ENCODE measurements at places on chromosomes 1 and 21.
A peak's percentile ranks its signal among the peaks of the same experiment; 100 is the strongest.

DNA sequence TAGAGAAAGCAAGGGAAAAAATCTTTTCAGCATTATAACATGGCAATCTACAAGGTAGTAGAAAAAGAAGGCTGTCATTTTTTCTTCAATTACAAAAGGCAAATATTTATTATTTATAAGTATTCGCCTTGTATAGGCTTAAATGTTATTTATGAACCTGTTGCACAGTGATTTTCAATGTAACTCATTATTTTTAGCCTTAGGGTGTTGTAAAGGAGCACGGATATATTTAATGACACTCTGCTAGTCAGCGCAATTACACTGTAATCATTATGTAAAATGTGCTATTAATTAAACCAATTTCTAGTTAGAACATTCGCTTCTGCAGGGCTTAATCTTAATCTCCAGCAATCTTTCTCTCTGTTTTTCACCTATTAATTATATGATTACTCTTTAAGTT is 145.0 kb downstream of the ATG4C start:
- DNase-seq, result no peak

- no peak for DNase-seq
These were observed 45.9 kb downstream of the OLIG1 start for GRCh38 chr21:33115631-33116510.

- peak; percentile 78 for DNase-seq
These were observed 63.5 kb upstream of the SSX2IP start for GRCh38 chr1:84753516-84754385.

DNA sequence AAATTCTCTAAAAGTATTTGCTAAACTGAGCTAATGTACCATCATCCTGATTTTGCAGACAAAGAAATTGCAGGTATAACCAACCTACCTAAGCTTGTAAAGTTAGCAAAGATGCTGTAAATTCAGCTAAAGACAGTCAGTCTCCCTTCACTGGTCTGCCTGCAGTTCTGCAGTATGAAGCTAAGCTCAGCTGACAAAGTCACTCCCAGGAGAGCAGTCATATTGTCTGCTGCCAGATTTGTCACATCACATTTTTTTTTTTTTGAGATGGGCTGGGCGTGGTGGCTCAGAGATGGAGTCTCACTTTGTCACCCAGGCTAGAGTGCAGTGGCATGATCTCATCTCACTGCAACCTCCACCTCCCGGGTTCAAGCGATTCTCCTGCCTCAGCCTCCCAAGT is 8.9 kb upstream of the CMPK1 start:
- DNase-seq, result no peak

- DNase-seq, result no peak
These were observed 11.7 kb upstream of the HES5 start for GRCh38 chr1:2541619-2542245.

DNA sequence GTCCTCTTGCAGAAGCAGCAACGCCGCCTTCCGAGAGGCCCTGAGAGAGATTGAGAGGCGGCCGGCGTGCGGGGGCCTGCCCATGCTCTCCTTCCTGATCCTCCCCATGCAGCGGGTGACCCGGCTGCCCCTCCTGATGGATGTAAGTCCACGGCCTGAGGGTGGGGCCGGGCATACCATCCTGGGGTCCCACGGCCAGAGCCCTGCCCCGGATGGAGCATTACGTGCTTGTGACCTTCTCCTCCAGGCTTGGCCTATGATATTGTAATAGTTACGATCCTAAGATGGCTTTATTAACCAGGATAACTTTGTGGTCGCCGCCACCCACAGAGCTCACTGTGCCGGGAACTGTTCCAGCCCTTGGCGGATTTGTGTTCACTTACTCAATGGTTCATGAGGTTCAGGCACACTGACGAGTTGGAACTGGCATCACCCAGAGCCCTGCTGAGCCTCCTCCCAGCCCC is 18.9 kb downstream of the ARHGEF16 start:
- DNase-seq, result no peak

GRCh38 chr1:86994061-86994460 is 79.6 kb downstream of the HS2ST1 start:
- DNase-seq, result no peak

GRCh38 chr1:226764533-226764932 is 25.5 kb upstream of the ITPKB start:
- DNase-seq, result no peak

- DNase-seq, result no peak
These were observed 657.6 kb downstream of the LMO4 start for GRCh38 chr1:87986130-87986866.

DNA sequence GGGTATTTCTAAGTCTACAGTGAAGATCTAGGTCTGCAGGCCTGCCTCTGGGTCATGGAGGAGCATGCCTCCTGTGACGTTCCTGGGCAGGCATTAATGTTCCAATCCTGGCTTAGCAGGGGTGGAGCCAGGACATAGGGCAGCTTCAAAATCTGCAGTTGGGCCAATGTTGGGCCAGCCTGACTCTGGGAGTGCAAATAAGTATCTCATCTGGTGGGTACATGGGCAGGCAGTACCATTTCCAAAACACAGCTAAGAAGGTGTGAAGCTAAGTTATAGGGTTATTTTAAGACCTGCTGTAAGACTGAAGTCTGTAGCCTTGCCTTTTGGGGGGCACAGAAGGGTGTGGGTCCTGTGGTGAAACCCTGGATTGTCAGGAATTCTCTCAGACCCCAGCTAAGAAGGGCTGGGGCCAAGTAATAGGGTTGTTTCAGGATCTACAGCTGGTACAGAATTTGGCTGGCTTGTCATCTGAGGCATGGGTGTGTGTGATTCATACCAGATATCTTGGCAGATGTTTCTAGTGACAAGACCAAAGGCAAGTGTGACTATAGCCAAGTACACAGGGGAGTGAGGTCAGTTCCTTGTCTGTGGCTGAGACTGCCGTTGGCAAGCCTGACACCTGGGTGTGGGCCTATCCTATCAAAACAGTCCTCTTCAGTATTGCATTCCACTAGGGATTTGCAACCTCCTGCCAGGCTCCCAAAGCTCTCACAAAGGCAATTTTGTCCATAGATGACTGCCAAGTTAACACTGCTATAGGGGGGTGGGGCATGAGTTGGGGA is 468.7 kb upstream of the B3GALT2 start:
- DNase-seq, result no peak

DNA sequence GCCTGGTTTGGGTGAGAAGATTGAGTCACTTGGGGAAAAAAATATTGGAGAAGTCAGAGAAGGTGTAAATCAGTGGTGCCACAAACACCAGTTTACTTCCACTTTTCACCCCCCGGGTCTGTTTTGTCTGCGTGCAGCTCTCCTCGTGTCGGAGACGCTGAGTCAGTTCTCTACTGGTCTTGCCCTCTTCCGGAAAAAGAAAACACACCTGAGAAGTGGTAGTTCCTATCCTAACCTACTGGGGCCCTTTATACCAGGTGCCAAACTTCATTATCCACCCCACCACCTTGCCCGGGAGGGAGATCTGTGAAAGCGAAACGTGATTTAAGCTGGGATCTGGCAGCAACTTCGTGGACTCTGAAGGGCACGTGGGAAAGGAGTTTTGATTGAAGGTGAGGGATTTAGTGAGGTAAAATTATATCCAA is 855 bp upstream of the IVNS1ABP start:
- DNase-seq, result peak; percentile 69

DNA sequence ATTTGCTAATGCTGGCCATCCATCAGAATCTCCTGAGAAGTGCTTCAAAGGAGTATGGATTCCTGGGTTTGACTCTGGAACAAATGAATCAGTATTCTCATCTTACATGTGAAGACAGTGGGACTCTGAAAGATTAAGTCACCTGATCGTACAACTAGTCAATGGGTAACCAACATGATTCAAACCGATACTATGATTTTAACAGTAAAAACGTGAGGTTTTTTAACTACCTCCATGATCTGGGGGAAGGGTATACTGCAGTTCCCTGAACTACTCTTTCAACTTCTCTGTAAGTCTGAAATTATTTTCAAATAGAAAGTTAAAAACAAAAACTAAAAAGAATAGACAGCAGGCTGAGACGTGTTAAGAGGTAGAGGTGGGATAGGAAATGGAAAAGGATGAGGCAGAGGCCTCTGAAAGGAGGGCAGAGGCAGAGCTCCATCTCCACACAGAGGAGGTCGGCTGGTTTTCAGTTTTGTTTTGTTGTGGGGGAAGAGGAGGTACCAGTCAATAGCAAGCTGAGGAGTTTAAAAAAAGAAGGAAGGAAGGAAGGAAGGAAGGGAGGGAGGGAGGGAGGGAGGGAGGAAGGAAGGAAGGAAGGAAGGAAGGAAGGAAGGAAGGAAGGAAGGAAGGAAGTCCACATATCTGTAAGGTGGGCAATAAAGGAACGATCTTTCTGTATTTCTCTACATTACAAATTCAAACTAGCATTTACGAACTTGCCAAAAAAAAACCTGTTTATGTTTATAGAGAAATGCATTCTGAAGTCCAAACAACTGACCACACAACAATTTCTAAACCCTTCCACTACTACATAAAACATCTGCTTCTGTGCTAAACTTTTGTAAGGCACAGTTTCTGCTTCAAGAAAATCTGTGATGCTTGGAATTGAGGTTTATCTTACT is 213.1 kb downstream of the RERE start:
- DNase-seq, result no peak

GRCh38 chr1:234559902-234560676 is 49.9 kb downstream of the IRF2BP2 start:
- DNase-seq, result no peak

- DNase-seq, result no peak
These were observed 2.0 kb downstream of the ATF3 start for GRCh38 chr1:212610575-212610967.

- no peak for DNase-seq
These were observed 161.7 kb downstream of the ROR1 start for GRCh38 chr1:63935553-63935952.

DNA sequence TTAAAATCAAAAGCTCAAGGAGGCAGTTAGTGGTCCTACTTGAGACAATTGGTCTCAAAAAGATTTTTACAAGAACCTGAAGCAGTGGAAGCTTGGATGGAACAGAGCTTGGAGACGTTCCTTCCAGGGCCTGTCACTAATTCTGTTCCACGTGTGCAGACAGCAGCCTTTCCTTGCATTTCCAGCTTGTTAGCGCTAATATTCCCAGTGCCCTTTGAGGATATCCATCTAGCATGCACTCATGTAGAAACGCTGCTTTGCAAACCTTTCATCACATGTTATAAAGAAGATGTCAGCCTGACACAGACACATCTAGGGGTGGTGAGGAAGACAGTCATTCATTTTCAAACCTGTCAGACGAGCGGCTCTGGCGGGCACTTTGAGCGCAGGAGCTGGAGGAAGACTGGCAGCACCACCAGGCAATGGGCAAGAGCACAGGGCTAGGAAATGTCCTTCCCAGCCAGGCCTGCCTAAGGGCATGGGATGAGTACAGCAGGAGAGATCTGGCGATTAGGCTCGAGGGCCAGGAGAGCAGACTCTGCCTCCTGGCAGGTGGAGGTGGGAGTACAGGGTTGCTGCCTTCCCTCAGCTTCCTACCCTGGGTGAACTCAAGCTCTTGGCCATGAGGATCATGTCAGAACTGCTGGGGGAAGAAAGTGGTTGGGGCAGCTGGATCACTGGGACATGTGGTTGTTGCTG is 55.5 kb downstream of the CASQ2 start:
- no peak for DNase-seq

DNA sequence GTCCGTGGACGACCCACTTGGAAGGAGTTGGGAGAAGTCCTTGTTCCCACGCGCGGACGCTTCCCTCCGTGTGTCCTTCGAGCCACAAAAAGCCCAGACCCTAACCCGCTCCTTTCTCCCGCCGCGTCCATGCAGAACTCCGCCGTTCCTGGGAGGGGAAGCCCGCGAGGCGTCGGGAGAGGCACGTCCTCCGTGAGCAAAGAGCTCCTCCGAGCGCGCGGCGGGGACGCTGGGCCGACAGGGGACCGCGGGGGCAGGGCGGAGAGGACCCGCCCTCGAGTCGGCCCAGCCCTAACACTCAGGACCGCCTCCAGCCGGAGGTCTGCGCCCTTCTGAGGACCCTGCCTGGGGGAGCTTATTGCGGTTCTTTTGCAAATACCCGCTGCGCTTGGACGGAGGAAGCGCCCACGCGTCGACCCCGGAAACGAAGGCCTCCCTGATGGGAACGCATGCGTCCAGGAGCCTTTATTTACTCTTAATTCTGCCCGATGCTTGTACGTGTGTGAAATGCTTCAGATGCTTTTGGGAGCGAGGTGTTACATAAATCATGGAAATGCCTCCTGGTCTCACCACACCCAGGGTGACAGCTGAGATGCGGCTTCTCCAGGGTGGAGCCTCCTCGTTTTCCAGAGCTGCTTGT is 32.4 kb downstream of the PRMT2 start:
- peak; percentile 9 for DNase-seq

DNA sequence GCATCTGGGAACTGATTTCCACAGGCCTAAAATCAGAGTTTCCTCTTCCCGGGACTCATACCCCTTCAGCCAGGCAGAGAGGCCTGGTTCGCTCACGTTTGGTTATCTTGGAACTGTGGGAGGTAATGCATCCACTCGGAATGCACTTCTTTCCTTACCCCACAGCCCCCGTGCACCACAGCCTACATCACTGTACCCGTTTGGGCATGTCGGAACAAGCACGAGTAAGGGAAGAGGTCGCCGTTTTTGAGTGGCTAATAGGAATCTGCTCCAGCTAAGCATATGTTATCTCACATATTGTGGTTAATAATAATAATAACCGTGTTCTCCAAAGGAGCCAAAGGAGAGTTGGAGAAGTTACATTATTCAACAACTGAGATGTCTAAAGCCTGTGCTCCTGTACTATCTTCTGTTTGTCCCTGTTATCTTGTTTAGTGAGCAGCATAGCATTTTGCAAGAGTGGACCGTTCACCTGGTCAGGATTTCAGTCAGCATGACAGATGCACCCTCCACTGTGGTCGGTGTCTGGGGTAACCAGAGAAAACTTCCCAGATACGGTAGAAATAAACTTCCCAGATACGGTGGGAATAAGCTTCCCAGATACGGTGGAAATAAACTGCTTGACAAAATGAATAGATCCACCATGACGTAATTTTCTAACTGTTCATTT is 198.6 kb downstream of the SDCCAG8 start:
- no peak for DNase-seq

GRCh38 chr1:11729498-11730428 is 6.2 kb upstream of the AGTRAP start:
- DNase-seq, result no peak

DNA sequence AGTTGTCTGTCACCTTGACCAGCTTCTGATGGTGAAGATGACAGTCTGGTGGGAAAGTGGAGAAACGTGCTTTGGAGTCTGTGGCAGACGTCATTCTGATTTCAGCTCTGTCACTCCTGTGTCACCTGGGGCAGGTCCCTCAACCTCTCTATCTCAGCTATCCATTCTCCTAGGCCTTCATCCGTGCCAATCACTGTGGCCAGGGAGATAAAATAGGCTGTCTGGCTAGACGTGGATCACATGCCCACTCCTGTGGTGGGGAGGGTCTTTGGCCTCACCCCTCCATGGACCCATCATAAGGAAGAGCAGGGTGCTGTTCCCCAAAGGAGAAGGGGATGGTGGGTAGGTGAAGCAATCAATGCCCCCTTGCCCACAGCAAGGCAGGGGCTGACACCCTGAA is 140.3 kb downstream of the ACTL8 start:
- no peak for DNase-seq
